Ovary (tissue), 10 donors: ENCODE measurements at places on chromosomes 13 and 19.

DNA sequence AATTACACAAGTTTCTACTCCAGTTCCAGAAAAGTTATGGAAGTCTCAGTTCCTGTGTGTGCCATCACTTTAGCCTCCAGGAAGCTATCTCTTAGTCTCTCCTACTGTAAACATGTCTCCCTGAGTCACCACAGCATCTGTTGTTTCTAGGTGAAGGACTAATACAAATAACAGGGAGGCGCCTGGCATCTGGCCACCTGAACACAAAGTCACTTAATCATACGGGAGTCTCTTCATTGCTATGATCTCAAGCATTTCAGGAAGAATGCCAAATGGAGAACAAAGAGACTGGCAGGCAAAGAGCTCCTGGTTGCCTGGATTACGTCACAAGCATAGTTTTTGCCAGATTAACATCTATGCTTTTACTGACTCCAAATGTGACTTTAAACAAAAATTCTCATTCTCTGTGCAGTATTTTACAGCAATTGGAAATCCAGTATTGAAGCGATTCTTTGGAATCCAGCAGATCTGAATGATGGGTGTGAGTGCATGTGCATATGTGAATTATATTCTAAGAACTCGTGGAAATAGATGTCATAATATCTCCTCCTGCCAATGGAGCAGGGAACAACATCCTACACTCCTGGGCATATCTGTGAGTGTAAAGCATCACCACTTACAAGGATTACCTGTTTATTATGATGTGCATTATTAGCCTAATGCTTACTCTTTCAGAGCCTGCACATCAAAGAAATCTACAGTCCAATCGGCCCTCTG, 572.8 kb downstream of the PCDH9 start:
- DNase-seq = no peak

- no peak for DNase-seq
Observed at GRCh38 chr13:94324767-94325540, 154.5 kb downstream of the DCT start.

GRCh38 chr19:29908963-29909944, 32.8 kb upstream of the URI1 start:
- no peak for DNase-seq

GRCh38 chr13:98875146-98875729, 102.6 kb downstream of the DOCK9 start:
- DNase-seq = no peak

DNA sequence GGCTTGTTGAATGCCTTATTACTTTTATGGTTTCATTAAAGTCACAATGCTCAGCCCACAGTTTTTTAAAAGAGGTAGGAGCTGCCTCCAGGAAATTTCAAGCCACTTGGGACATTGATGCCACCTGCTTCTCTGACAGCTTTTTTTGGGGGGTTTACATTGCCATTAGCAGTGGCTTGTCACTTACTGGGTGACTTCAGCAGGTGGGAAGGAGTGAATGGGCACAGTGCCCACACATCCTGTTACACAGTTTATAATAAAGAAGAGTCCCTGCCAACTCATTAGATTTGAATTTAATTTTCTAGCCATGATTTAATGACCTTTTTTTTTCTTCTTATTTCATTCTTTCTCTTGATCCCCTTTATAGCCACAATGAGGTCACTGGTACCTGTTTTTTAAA, 61.0 kb downstream of the NHLRC3 start:
- no peak for DNase-seq

DNA sequence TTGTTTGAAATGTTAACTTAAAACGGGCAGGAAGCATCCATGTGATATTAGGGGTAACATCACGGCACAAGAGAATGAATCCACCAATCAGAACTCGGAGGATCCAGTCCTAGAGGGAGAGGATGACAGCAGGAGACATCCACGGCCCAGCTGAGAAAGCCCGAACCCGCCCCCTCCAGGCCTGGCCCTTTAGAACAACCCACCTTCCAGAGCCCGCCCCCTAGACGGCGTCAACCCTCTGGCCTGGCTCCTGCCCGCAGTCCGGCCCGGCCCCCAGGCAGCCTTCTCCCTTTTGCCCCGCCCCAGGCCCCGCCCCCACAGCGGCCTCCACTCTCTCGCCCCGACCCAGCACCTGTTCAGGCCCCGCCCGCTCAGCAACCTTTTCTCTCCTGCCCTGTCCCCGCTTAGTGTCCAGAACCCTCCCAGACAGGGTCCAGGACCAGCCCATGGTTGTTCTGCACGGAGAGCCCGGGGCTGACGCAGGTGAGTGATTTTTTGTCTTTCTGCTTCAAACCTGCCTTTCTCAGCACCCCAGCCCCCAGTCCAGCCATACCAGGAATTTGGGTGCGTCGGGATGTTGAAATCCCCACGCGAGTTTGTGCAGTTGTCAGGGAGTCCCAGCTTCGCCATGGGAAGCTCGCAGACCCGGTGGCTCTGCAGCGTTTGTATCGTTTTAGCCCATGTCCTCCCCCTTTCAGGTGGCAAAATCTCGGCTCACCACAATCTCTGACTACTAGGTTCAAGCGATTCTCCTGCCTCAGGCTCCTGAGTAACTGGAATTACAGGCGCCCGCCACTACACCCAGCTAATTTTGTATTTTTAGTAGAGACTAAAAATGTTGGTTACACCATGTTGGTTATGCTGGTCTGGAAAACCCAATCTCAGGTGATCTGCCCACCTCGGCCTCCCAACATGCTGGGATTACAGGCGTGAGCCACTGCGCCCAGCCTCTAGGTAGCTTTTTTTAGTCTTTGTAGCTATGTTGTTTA, 16.1 kb downstream of the ZNF816 start:
- DNase-seq = peak; percentile 66

GRCh38 chr19:51250786-51251467, at the start of gene SIGLECL1:
TSS of gene SIGLECL1 (plus strand) at chr19:51251080. CDS start at chr19:51264073, 12,993 bp downstream.
- no peak for DNase-seq

- DNase-seq = peak; percentile 75
Observed at GRCh38 chr19:37779127-37780005, at the start of gene ZNF573. TSS of gene ZNF573 (minus strand) at chr19:37779586. CDS start at chr19:37773729, 5,857 bp downstream.

GRCh38 chr19:7779631-7780486, 16.8 kb downstream of the CLEC4M start:
- no peak for DNase-seq

DNA sequence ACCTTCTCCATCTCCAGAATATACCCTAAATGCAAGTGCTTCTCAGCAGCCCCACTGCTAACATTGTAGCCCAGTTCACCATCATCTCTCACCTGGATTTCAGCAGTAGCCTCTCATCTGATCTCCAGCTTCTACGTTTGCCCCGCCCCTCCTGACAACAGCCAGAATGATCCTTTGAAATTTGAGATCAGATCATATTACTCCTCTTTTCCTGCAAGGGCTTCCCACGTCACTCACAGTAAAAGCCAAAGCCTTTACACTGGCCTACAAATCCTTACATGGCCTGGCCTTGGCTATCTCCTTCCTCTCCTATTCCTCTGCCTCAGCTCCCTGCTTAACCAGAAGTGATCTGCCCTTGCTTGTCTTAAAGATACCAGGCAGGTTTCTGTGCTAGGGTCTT, 94.3 kb upstream of the NBEA start:
- DNase-seq = no peak

GRCh38 chr13:100439247-100439970, 149.2 kb downstream of the GGACT start:
- DNase-seq = no peak

DNA sequence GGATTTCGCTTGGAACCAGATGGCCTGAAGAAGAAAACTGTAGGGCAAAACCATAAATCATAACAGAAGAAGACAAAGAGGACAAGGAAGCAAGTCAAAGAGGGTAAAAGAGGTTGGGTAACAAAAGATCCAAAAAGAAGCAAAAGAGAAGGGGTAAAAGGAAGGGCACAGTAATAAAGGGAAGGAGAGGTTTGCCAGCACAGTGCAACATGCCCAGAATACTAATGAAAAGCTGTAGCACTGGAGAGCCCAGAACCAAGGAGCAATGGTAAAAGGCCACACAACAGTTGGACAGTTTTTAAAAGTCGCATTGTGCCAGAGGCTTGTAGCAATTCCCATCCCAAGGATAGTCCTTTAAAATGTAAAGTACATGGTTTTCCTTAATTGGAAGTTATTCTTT, 506.6 kb downstream of the PCDH9 start:
- DNase-seq = no peak

- DNase-seq = no peak
Observed at GRCh38 chr13:35983206-35983605, 148.0 kb downstream of the DCLK1 start.

DNA sequence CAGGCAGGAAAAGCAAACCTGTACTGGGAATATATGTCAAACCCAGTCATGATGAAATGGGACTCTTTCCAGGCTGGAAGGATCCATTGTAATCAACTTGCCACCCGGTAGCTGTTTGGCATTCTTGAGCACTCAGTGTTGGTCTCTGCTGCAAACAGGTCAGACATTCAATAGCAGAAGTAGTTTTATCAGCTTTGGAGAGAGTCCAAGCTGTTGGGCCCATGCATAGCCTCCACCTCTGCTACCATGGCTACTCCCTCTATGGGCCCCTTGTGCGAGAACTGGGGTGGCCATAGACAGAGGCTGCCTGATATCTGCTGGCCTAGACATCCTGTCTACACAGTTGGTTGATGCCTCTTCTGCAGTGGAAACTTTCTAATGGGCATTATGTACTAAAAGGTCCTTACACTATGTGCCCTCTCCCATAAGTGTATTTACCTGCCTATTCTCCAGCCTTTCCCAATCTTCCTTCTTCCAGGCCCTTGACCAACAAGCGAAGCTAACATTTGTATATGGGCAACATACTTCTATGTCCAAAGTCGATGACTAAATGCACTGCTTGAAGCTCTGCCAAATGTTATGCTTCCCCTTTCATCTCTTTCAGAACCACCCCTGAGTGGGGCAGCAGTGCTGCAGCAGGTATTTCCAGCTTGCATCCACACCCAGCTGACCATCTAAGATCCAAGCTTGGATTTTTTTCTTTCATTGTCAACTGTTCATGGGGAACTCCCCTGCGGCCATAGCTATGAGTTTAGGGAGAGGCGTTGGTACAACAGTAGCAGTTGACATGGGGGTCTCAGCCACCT, 5.3 kb upstream of the RNF6 start:
- no peak for DNase-seq

GRCh38 chr13:38803531-38803930, 116.7 kb downstream of the FREM2 start:
- no peak for DNase-seq

GRCh38 chr13:42181381-42181953, 90.5 kb upstream of the AKAP11 start:
- no peak for DNase-seq

- no peak for DNase-seq
Observed at GRCh38 chr13:26423629-26424028, 133.9 kb upstream of the WASF3 start.

- no peak for DNase-seq
Observed at GRCh38 chr19:19546751-19547162, 8.7 kb downstream of the CILP2 start.

DNA sequence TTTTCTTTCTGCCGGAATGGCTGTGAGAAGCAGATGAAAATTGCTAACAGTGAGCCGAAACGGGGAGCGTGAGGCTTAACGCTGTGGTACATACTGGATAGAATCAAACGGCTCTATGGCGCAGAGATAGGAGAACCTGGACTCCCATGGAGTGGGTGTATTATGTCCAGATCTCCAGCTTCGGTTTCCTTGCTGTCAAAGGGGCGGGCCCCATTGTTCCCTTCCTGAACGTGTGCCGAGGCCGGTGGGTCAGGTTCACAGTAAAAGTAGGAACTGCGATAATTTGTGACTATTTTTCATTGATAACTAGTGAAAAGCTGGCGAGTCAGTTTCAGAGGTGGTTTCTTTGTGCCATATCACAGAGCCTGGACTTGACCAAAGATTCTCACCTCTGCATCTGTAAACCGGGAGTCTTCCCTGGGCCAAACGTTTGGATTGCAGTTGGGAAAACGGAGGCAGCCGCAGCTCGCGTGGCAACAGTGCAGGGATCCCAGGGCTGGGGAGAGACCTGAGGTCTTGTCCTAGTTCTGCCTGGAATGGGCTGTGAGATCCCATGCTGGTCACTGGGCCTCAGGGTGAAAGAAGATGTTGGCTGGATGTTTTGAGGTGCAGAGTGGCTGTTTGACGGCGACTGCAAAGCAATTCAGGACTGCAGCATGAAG, 752 bp downstream of the RPL18A start:
- no peak for DNase-seq

- DNase-seq = no peak
Observed at GRCh38 chr13:35764326-35765015, 288.0 kb upstream of the MAB21L1 start.

- DNase-seq = no peak
Observed at GRCh38 chr13:83214452-83214851, 667.8 kb downstream of the SLITRK1 start.

- DNase-seq = peak; percentile 60
Observed at GRCh38 chr19:35310331-35310730, 18.4 kb downstream of the MAG start.

GRCh38 chr13:106393776-106394175, 141.7 kb downstream of the EFNB2 start:
- no peak for DNase-seq

DNA sequence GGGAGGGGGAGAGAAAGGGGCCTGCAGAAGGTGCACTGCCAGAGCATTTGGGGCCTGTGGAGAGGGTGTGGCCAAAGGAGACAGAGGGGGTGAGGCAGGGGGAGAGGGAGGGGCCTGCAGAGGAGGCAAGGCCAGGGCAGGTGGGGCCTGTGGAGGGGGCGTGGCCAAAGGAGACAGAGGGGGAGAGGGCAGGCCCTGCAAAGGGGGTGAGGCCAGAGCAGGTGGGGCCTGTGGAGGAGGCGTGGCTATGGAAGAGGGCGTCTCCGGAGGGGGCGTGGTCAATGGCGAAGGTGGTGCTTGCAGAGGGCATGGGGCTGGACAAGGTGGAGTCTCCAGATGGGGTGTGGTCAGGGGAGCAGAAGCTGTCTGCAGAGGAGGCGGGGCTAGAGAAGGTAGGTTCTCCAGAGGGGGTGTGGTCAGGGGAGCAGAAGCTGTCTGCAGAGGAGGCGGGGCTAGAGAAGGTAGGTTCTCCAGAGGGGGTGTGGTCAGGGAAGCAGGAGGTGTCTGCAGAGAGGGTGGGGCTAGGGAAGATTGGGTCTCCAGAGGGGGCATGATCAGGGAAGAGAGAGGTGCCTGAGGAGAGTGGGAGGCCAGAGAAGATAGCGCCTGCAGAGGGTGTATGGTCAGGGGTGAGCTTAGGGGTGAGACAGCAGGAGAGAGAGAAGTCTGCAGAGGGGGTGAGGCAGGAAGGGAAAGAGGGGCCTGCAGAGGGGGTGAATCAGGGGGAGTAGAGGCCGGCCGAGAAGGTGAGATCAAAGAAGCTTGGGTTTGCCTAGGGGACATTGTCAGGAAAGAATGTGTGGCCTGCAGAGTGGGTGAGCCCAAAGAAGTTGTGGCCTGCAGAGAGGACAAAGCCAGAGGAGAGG, 3.4 kb downstream of the PRR36 start:
- DNase-seq = peak; percentile 84

DNA sequence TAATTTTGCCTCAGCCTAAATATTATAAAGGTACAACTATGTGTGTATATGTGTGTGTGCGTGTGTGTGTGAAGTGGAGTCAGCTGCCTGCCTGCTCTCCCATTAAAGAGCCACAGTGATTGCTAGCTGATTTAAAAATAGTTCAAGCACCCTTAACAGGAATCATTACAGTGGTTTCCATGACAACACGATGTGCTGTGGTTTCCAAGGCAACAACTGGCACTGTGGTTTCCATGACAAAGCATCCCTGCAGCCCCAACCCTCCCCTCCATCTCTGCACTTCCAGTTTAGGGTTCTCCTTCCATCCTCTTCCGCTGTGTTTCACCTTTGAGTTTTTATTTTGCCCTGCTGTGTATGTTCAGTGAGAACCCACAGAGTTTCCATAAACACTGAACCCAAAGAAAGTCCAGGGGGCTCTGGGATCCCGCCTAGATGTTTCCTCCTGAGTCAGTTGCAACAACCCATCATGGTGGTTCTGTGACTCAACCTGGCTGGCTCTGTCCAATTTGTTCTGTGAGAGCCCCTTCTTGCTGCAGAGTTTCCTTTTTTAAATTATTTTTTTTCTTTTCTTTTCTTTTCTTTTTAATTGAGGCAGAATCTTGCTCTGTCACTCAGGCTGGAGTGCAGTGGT, 7.1 kb upstream of the PNMA8A start:
- no peak for DNase-seq
